ENCODE measurements at places on chromosomes 12 and 14.

DNA sequence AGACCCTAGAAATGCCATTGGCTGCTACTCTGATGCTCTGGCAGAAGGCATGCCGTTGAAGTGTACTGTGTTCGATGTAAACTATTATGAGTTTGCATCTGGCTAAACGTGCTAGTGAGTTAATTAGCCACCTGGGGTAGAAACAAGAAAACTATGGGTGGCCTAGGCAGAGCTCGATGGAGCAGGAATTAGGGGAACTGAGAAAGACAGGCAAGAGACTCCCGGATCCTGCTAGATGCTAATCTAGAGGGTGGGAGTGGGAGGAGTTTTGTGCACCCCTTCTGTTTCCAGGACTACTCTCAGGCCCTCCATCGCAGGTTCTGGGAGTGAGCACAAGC is 32.0 kb downstream of the TMEM63C start:
- no peak for DNase-seq

- no peak for DNase-seq
Observed at GRCh38 chr12:113748707-113749432, 217.3 kb downstream of the RBM19 start.

- DNase-seq, result no peak
Observed at GRCh38 chr12:128314611-128315010, 47.6 kb downstream of the TMEM132C start.

DNA sequence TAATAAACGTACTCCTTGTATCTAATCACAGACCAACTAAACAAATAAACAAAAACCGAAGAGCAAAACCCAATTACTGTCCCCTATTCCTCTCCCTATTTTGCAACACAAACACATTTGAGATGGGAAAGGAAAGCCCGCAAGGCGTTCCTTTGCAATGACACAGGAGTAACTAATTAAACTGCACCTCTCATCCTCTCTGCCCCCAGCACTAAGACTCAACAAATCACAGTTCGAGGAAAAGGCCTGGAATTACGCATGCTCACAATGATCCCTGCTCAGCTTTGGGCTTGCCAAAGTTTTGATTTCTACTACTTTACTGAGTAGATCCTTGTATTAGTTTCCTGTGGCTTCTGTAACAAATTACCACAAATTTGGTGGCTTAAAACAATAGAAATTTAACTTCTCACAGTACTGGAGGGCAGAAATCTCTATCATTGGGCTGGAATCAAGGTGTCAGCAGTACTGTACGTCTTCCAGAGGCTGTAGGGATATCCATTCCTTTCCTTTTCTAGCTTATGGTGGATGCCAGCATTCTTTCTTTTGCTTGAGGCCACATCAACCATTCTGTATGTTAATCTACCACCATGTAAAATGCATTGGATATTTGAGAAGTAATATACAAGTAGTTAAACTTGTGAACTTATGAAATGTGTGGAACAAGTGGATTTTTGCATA is 123.0 kb downstream of the NAV3 start:
- no peak for DNase-seq

DNA sequence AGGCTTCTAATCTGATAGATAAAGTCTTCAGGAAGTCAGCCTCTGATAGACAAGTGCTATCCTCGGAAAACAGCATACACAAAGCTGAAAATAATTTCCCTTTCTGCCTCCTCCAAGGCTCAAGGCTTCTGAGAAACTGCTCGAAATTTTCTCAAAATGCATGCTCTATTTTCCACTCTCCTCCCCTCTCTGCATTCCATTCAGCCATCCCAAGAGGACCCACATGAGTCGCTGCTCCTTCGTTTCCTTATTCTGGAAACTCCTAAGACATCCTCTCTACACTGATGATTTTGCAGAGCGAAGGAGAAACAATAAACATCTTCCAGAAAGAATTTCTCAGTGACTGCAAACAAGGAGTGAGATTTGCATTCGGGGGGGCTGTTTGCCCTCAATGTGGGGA is 92.2 kb upstream of the SFSWAP start:
- no peak for DNase-seq

GRCh38 chr12:12440784-12441428 is 84.0 kb downstream of the BORCS5 start:
- DNase-seq, result no peak

DNA sequence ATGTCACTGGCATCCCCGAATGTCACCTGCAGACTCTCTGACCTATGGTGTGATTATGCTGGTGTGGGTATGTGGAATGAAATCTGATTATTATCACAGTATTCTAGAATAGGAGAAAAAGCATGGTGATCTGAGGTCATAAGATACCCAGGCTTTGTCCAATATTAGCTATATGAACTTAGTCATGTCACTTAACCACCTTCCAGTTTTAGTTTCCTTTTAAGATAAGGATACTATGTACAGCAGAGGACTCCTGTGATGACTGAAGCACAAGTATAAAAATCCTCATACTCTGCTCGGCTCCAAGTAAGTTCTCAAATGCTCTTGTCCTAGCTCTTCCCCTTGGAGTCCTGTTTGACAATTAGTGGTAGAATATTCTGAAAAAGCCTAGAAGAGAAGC is 2.8 kb downstream of the GNS start:
- DNase-seq, result no peak

- no peak for DNase-seq
Observed at GRCh38 chr14:86739761-86740160, 1209.8 kb downstream of the FLRT2 start.

DNA sequence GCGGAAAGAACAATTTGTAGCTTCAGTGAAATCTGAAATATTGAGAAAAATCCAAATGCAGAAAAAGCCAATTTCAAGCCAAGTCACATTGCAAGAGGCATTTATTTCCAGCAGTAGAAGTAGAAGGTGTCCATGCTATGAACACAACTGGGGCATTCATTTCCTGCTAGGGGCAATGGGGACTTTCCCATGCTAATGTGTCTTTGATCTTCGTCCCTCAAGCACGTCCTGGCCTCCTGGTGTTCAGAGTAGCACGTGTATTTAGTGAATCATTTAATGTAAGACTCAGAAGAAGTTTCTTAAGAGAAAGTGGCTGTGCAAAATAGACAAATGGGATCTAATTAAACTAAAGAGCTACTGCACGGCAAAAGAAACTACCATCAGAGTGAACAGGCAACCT is 267.9 kb downstream of the TMEM132C start:
- DNase-seq, result no peak

GRCh38 chr12:44618946-44619345 is 257.2 kb downstream of the NELL2 start:
- no peak for DNase-seq

- DNase-seq, result no peak
Observed at GRCh38 chr14:51824191-51824590, 36.2 kb upstream of the GNG2 start.
